AG09309 (cell line): ENCODE measurements at places on chromosomes 3 and 15.

GRCh38 chr15:85430406-85431204 is 50.2 kb downstream of the AKAP13 start:
- no peak for DNase-seq

- DNase-seq, result no peak
These were observed 125.9 kb upstream of the PHLDB2 start for GRCh38 chr3:111733154-111733553.

- DNase-seq, result peak; percentile 63
These were observed 147.5 kb downstream of the AKAP13 start for GRCh38 chr15:85527895-85528294.

GRCh38 chr15:88646951-88647350 is 8.1 kb downstream of the ISG20 start:
- DNase-seq, result no peak
